ENCODE measurements at places on chromosomes 11 and 22.

- DNase-seq, result no peak
Observed at GRCh38 chr22:50287731-50288130, 17.6 kb upstream of the MAPK11 start.

- no peak for DNase-seq
Observed at GRCh38 chr11:1762537-1763302, 1.0 kb downstream of the CTSD start.

GRCh38 chr11:44596525-44597276, 31.2 kb downstream of the CD82 start:
- DNase-seq, result peak; percentile 85

DNA sequence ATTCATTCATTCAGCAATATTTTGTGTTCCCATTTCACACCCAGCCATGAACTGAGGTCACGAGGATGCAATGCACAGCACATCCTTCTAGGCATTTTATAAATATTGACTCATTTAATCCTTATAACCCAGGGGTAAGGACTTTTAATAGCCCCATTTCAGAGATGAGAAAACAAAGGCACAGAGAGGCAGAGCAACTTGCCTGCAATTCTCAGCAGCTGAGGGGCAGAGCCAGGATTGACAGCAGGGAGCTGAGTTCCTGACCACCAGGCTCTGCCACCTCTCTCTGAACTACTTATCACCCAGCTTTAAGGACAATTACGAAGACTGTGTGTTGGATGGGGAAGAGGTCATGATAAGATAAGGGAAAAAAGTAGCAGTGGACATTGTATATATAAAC, 12.8 kb upstream of the FGF3 start:
- DNase-seq, result no peak

- no peak for DNase-seq
Observed at GRCh38 chr11:102007567-102008437, 39.4 kb upstream of the CFAP300 start.

GRCh38 chr11:122176651-122177050, 60.6 kb upstream of the BLID start:
- no peak for DNase-seq

- DNase-seq, result peak; percentile 78
Observed at GRCh38 chr11:561148-562003, 606 bp downstream of the RASSF7 start.

DNA sequence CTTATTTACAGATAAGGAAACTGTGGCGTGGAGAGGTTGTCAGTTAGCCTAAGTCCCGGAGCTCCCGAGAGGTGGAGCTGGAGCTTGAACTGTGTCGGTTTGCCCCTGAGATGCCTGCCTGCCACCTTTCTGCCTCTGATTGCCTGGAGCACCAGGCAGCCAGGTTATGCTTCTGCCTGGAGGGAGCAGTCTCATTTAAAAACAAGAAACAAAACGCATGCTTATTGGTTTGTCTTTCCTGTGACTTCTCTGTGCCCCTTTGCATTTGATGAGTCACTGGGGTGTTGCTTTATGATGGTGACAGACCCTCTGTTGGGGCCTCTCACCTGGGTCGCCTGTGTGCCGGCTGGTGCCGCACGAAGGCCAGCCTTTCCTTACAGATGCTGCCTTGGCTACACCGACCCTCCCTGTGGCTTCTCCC, 12.2 kb downstream of the AP2A2 start:
- DNase-seq, result no peak

GRCh38 chr22:24417200-24417599, 10.2 kb upstream of the ADORA2A start:
- no peak for DNase-seq

- peak; percentile 49 for DNase-seq
Observed at GRCh38 chr11:128299132-128299726, 288.1 kb downstream of the ETS1 start.

- DNase-seq, result no peak
Observed at GRCh38 chr11:33690290-33691065, 10.1 kb downstream of the C11orf91 start.

All from lung (tissue), 17 donors.